ENCODE measurements at places on chromosomes 4 and X. TPM values are rescaled to one million over a fixed set of nuclear protein-coding genes. Genes with fewer than 3 reads are reported as not detected.

- DNase-seq, result no peak
These were observed 5.1 kb downstream of the CLIC2 start for GRCh38 chrX:155329293-155329692.

PAGE2B gene
- polyA plus RNA-seq, result not detected

- DNase-seq, result no peak
These were observed 38.7 kb downstream of the SEC24B start for GRCh38 chr4:109472343-109472761.

MAGEA1 gene
- polyA plus RNA-seq, result not detected

Data from CD4-positive, alpha-beta memory T cell (primary cell).